Fibroblast of villous mesenchyme (primary cell): ENCODE measurements at places on chromosomes 5 and 9. TPM values are rescaled to one million over a fixed set of nuclear protein-coding genes. Genes with fewer than 3 reads are reported as not detected.

SHC3 gene
- total RNA-seq = 7.4 and 11.7 TPM in 2 replicates

NR2F1 gene
- 29.8 and 68.3 TPM in 2 replicates for total RNA-seq

SLC34A1 gene
- not detected in 2 replicates for total RNA-seq

UGT3A2 gene
- total RNA-seq = not detected in 2 replicates

PCDHB16 gene
- total RNA-seq = under 0.01 and 0.32 TPM in 2 replicates

TMOD1 gene
- 0.43 and 0.97 TPM in 2 replicates for total RNA-seq

SPAG8 gene
- total RNA-seq = 0.32 and 0.86 TPM in 2 replicates

ZNF300 gene
- total RNA-seq = 5.2 and 6.9 TPM in 2 replicates

ASTN2 gene
- 3.9 and 5.6 TPM in 2 replicates for total RNA-seq

AFAP1L1 gene
- 10.8 and 11.9 TPM in 2 replicates for total RNA-seq

TLX3 gene
- total RNA-seq = not detected in 2 replicates

DNA sequence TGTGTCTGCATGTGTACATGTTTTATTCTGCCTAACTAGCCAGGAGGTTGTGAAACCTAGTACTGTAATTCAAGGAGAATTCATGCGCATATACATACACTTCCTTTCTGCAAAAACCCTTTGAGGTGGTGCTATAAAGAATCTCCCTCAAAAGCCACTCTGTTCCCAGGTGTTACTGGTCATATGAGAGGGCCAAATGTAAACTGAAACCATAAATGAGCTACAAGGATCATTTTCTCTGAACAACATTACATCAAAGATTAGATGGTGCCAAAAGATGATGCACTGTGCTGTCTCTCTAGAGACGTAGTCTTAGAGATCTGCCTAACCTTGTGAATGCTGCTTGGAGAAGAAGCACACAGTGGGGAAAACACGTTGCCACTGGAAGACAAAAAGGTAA lies 15.7 kb downstream of the NREP start:
- DNase-seq = no peak

DNA sequence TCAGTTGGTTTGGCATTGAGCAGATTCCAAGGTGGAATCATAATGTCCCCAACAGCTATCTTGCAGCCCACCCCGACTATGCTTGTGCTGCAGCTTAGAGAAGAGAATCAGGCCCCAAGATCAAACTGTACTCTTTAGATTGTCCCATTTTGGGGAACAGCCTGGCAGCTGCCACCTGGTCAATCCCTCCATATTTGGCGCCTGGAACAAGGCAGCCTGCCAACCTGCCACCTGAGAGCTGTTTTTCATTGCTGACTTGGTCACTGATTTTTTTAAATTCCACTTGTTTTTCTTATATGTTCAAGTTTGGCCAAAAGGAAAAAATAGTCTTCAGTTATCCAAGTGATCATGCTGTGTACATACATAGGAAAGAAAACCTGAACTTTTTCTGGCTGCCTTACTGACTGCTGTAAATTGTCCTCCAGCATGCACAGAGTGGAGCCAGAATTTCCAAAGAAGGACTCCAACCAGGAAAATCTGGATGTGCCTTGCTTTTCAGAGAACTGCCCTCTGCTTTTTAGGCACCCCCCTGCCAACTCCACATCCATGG lies 504.2 kb downstream of the ENC1 start:
- no peak for DNase-seq

DNA sequence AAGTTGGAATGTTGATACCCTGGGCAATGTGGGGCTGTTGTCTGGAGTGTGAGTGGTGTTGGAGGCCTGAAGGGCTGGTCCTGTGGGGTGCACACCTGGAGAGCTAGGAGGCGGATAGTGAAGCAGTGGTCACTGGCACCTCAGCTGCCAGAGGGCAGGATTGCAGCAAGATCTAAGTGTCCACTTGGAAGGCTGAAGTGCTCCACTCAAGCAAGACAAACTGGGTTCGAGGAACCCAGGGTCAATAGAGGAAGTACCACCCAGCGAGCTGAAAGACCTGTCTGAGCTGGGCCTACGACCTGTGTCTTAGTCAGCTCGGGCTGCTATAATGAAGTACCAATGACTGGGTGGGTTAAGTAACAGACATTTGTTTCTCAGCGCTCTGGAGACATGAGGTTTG lies 39.7 kb upstream of the TJP2 start:
- DNase-seq = no peak

DNA sequence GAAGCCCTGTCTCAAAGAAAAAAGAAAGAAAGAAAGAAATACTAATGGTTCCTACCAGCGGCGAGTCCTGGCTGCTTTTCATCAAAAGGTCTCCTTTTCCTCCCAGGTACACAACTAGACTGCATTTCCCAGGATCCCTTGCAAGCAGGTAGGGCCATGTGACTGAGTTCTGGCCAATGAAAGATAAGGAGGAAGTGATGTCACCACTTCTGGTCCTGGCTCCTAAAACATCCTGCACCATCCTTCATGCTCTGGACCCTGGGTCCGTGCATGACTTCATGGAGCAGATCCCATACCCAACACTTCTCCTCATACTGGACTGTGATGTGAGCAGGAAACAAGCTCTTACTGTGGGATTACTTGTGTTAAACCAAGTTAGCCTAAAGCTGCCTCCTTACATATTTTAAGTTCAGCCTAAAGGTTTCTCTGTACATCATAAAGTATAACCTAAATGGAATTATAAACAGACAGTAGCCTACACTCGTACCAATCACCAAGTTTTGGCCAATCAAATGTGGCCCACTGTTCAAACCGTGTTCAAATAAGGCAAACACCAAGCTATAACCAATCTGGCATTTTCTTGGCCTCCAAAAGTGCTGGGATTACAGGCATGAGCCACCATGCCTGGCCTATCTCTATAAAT lies 30.2 kb upstream of the FUBP3 start:
- DNase-seq = no peak

DNA sequence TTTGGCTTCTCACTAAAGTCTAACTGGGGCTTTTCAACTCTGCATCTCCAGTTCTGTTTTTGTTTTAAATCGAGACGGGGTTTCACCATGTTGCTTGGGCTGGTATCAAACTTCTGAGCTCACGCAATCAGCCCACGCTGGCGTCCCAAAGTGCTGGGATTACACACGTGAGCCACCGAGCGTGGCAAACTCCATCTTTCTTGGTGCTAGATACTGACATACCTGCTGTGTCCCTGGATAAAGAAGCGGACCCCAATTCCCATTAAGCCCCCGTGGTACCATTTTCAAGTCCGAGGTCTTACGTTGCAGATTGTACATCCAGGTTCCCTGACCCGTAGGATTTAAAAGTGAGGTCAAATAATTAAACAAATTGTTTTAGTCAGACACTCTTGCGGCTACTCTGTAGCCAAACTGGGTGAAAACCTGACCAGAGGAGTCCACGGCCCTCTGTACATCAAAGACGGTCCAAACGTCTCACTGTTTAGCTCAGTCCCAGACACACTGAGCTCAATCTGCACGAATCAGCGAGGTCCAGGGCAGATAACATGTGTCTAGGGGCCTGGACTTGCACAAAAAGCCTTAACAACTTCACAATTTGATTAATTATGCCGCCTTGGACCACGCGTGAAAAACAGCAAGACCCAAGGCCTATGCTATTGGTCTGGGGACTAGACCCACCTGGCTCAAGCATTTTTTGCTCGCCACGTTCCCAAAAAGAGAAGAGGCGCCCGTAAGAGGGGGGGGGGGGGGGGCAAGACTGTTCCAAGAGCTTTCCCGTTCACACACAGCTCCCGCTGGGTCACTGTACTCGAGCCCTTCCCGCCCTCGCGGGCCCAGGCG lies 727 bp upstream of the DNAJA1 start:
- peak; percentile 56 for DNase-seq

DNA sequence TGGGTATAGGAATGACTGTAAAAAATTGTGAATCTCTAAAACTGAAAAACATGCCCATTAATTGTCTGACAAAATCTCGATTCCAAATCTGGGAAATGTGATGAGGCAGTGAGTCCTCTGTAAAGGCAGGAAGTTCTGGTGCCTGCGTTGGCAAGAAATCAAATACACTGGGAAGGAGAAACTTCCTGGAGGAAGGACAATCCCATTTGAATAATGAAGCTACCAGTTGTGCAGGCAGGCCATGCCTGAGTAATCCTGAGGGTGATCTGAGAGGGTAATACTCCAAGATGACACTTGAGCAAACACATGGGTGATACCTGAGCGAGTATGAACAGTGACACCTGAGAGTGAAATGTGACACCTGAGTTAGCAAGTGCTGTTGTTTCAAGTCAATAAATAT lies 49.7 kb downstream of the KIF24 start:
- DNase-seq = no peak

- DNase-seq = no peak
Observed at GRCh38 chr5:32339878-32340277, 27.1 kb upstream of the MTMR12 start.

DNA sequence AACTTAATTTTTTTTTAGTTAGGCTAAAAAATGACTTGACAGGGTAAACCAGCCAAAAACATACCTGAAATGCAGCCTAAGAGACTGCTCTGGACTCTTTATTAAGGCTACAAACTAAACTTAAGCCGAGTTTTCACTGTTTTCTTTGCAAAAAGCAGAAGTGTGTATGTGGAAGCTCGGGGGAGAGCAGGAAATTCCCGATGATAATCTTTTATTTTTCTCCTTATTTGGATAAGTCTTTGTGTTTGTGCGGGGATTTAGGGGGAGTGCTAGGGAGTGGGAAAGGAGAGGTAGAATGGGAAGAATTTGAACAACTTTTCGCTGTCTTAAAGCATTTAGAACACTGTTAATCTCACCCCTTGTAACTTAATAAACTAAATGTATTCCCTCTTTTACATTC lies 30.7 kb upstream of the GPR21 start:
- peak; percentile 34 for DNase-seq

DNA sequence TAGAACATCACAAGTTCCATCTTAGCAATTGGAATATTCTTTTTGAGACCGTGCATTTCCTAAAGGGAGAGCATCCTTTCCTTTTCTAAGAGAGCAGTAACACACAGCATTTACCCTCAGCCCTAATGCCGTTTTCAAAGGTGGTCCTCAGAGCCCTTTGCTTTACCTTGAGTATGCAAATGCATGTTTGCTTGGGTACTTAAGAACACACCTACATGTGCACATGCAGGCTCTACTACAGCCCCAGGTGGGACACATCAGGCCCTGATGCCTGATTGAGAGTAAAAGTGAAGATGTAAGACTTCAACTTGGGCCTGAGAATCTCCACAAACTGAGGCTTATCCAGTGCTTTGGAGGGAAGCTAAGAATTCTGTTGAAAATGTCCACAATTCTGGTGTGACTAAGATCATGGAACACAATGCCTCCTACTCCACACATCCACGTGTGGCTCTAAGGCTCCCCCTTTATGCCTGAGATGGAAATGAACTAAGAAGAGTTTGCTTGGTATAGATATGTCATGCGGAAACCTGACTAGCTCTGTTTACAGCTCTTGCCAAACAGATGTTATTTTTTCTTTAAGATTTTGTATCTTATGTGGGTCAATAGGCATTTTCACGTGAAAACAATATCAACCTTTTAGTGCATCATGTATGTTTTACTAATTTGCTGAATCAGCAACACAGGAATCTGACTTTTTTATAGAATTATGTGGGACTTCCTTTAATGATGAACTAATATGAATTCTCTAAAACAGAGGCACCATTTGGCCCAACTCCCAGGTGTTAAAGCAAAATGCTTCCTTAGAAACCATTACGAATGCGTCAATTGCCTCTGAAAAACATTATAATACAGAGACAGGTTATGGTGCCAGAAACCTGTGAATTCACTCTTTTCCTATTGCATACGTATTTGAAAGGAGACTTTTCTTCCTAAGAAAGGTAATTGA lies 48.9 kb upstream of the SLC2A8 start:
- DNase-seq = peak; percentile 55

GRCh38 chr9:90555351-90556057 lies 87.1 kb downstream of the DIRAS2 start:
- no peak for DNase-seq

DNA sequence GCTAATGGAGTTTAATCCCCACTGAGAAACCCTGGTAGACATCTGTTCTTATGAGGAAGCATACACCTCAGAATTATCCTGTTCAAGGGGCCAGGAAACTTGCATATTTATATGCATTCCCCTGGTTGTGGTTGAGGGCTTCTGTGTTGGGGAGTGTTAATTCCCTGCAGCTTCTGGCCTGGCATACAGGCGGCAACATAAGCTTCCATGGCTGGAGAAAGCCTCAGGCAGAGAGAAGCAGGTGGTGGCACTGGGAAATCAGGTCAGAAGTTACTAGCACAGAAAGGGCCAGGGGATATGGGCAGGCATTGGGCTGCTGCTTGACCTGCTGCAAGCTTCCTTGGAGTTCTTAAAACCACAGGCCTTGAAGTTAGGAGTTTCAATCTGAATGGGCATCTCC lies 166.1 kb upstream of the SEMA6A start:
- no peak for DNase-seq

DNA sequence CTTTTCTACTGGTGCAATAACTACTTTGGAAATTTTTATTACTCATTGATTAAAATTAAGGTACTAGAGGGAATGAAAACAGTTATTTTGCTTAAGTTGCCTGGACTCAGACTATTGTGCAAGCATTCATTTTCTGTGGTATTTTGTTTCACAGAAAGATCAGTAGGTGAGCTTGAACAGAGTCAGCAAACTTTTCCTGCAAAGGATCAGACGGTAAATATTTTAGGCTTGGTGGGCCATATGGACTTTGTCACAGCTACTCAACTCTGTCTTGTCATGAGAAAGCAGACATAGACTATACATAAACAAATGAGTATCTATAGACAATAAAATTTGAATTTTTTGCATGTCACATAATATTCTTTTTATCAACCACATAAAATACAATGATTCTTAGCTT lies 1036.4 kb downstream of the NR2F1-AS1 start:
- peak; percentile 98 for DNase-seq

DNA sequence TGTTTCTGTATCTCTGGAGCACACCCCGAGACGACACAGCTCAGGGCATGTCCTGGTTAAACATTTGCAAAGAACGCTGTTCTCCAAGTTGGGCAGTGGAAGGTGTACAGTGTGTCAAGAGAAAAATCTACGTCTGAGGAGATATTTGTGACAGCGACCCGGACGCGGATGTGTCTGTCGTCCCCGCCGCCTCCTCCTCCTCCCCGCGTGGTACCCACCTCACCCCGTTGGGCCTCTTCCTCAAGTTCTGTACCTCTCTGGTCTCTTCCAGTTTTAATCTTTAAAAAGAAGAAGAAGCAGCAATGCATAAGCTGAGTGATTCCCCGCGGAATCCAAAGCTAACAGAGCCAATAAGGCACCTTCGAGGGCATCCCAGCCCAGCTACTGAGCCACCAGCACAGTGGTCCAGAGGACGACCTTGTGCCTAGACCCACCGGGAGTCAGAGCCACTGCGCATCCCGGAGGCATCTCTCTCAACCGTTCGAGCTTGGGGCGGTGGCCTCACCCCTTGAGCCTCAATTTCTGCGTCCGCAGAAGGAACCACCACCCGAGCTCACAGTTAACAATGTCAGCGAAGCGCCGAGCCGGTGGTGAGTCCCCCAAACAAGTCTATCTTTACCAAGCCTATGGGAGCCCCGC lies 467 bp downstream of the C9orf78 start:
- DNase-seq = no peak

DNA sequence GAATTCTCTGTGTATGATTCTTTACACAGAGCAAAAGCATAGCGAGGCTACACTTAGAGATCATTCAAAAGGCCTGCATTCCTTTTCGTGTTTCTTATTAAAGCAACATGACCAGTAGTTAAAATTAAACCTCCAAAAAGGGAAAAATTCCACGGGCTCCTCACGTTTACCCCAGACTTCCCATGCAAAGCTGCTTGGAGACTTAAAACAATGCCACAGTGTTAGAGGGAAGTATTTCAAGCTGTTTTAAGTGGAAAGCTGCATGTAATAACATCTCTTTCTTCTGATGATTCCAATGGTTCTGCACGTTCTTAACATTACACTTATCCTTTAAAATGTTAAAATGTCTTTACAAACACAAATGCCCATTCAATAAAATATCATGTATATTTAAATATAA lies 405.2 kb downstream of the SEMA5A start:
- no peak for DNase-seq
